ENCODE measurements at places on chromosomes 2 and 18.

- DNase-seq = no peak
Measured at GRCh38 chr18:75679331-75679730, 251.8 kb upstream of the SMIM21 start.

DNA sequence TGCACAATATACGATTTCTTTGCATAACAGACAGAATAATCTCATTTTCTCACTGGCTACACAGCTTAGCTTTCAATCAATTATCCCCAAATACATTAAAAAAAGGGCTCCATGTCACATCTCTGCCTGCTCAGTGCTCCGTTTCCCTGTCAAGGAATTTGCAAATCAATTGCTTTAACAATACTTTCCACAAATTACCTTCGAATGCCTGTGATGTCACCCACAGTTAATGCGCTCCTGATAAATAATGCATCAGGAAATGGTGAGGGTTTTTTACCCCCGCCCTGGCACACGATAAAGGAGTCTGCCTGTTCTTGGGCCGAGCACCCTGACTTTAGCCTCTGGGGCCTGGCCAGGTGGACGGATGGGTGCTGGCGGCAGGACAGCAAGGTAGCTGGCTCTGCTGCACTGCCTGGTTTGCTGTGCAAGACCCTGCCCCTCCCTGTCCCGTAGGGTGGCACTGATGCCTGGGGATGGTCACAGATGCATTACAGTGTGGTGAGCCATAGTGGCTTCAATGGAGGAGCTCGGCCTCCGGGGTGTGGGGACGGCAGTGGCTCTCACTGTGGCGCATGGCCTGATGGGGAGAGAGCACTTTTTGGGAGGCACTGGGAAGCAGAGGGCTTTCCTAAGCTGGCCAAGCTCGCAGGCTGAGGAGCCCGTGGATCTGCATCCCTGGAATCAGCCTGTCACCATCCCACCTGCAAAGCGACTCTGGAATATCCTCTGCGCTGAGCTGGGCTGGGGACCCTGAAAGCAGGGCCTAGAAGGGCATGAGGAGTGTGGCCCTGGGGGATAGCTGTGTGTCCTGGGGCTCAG, 88.3 kb upstream of the HS6ST1 start:
- no peak for DNase-seq

DNA sequence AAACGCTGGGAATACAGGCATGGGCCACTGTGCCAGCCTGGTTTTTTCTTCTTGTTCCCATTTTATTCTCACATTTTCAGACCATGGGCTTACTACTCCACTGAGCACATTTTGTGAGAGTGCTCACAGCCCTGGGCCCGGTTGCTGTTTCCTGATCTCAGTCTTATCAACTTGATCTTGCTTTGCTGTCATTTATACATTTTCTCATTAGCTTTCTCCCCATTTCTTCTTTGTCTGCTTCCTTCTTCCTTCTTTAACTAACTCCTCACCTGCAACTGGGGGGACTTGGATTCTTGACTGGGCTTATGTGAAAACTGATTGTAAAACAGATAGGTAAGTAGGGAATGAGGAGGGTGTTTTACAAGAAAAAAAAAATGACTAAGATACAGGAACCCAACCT, 117.3 kb downstream of the PLB1 start:
- DNase-seq = no peak

- no peak for DNase-seq
Measured at GRCh38 chr2:205066081-205066480, 520.8 kb downstream of the PARD3B start.

- no peak for DNase-seq
Measured at GRCh38 chr2:232898592-232899543, 28.8 kb downstream of the SNORC start.

DNA sequence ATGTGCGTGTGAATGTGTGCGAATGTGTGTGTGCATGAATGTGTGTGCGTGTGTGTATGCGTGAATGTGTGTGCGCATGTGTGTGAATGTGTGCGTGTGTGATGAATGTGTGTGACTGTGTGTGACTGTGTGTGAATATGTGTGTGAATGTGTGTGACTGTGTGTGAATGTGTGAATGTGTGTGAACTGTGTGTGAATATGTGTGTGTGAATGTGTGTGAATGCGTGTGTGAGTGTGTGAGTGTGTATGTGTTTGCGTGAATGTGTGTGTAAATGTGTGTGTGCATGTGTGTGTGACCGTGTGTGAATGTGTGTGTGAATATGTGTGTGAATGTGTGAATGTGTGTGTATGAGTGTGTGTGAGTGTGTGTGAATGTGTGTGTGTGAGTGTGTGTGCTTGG, 1103.8 kb downstream of the TSN start:
- DNase-seq = no peak

DNA sequence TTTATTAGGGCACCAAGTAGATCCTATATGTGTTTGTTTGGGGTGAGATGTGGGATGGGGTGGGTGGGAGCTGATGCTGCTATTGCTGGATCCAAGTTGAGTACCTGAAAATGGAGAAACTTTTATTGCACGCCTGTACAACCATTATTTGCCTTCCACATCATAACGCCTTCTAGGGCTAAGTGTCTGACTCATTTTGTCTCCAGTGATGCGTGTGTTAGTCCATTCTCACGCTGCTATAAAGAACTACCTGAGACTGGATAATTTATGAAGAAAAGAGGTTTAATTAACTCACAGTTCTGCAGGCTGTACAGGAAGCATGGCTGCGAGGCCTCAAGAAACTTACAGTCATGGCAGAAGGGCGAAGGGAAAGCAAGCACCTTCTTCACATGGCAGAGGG, 58.2 kb downstream of the KDM3A start:
- DNase-seq = no peak

DNA sequence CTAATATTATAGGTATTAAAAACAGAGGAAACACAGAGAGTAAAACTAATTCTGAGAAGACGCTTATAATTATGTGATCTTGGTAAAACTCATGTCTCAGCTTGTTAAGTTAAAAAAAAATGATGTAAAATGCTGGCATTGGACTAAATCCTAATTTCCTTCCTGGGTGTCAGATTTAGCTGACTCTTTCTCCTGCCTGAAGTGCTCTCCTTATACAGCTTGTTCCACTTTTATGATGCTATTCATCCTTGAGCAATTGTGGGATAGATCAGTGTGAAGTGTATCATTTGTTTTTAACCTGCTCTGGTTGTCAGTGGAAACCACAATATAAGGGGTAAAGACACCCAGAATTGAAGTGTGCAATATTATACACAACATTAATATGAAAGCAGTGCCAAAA, 84.9 kb downstream of the EFEMP1 start:
- peak; percentile 61 for DNase-seq

- DNase-seq = no peak
Measured at GRCh38 chr18:7566244-7566566, 911 bp upstream of the PTPRM start.

DNA sequence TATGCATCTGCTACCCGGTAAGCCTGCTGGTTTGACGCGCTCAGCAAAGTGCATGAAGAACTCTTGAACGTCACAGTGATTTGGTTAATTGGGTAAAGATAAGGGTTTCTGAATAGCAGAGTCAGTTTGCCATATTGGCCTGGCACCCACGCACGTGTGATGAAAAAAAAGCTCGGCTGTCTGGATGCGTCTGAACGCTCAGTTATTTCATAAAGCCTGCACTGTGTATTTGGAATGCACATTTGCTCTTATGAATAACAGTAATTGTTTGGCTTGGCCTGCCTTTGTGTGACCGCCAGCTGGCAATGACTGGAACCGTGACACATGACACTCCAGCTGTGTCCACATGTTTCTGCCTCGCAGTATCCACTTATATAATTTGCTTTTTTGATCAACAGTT, 129.2 kb upstream of the MEIS1 start:
- peak; percentile 94 for DNase-seq

DNA sequence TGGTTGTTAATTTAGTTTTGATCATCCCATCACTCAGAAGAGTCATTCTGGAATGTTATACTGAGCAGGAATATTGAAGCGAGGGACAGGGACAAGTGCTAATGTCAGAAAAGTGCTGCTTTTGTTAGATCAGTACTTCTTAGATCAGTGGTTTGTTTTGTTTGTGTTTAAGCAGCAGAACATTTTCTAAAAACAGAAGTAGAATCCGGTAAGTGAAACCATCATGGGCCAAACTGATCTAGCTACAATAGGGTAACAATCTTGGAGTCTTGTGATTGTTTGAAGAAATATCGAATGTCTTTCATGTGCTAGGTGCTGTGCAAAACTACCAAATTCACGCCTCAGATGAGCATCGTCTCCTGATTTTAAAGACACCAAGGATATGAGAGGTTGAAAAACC, 45.1 kb upstream of the SEC11C start:
- DNase-seq = no peak

- no peak for DNase-seq
Measured at GRCh38 chr18:79947881-79948610, 3.4 kb downstream of the SLC66A2 start.

DNA sequence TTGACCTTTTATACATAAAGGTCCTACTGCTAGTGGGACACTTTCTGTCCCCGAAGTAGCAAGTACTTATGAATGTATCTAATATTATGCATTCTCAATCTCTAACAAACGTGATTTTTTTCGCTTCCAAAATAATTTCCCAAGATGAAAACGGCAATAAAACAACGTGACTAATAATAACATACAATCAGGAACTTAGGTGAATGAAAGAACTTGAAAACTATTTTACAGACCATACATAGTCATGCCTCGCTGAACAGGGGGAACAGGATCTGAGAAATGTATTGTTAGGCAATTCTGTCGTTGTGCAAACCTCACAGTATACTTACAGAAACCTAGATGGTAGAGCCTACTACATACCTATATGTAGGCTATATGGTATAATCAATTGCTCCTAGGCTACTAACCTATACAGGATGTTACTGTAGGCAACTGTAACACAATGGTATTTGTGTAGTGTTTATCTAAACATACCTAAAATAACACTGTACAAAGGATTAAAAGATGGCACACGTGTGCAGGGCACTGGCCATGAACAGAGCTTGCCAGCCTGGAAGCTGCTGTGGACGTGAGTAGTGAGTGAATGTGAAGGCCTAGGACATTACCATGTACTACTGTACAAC, 2.5 kb downstream of the RTN4 start:
- peak; percentile 1 for DNase-seq

GRCh38 chr2:78065366-78065765, 543.2 kb upstream of the LRRTM4 start:
- DNase-seq = no peak

GRCh38 chr2:1660656-1661640, 83.4 kb downstream of the PXDN start:
- DNase-seq = no peak

GRCh38 chr2:121360566-121361300, 75.7 kb upstream of the TFCP2L1 start:
- DNase-seq = no peak
